ENCODE measurements at places on chromosomes 6 and 20. TPM values are rescaled to one million over a fixed set of nuclear protein-coding genes. Genes with fewer than 3 reads are reported as not detected.

WFDC12 gene
- not detected for total RNA-seq

TAAR9 gene
- not detected for total RNA-seq

COX4I2 gene
- not detected for total RNA-seq

ANKEF1 gene
- 1.5 TPM for total RNA-seq

HLA-DRA gene
- 103 TPM for total RNA-seq

ELOVL2 gene
- not detected for total RNA-seq

MAS1 gene
- not detected for total RNA-seq

KHDC1L gene
- not detected for total RNA-seq

MUC22 gene
- not detected for total RNA-seq

MMUT gene
- total RNA-seq, result 16.4 TPM

FRK gene
- total RNA-seq, result not detected

DNAAF9 gene
- 2.4 TPM for total RNA-seq

GABRR1 gene
- total RNA-seq, result not detected

LPIN3 gene
- 3.0 TPM for total RNA-seq

TNXB gene
- total RNA-seq, result 13.1 TPM

FAM83C gene
- not detected for total RNA-seq

MUCL3 gene
- total RNA-seq, result not detected

HLA-DOA gene
- total RNA-seq, result 5.5 TPM

ANGPT4 gene
- not detected for total RNA-seq

HCRTR2 gene
- total RNA-seq, result not detected

MEP1A gene
- not detected for total RNA-seq

ABHD16B gene
- not detected for total RNA-seq

PLN gene
- not detected for total RNA-seq

NEURL2 gene
- total RNA-seq, result 5.1 TPM

C20orf144 gene
- 0.36 TPM for total RNA-seq

YIPF3 gene
- total RNA-seq, result 67.3 TPM

PSORS1C2 gene
- not detected for total RNA-seq
